ENCODE measurements at places on chromosomes 3 and 15.
A peak's percentile ranks its signal among the peaks of the same experiment; 100 is the strongest.

DNA sequence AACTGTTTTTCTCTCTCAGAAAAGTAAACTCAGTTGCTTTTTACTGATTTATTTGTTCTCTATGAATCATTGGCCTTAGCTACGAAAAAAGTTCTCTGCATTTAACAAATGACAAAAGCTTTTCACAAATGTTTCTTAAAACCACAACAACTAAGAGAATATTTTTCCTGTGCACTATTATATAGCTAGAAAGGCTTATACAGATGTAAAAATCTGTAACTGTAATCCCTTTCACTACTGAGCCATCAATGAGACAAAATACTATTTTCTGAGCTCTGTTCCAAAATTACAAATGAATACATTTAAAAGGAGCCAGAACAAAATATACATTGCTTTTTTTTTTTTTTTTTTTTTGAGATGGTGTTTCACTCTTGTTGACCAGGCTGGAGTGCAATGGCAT, 45.6 kb upstream of the PYGO1 start:
- no peak for DNase-seq

GRCh38 chr3:184015381-184016019, 2.2 kb downstream of the ABCC5 start:
- DNase-seq = no peak

GRCh38 chr3:178500631-178501030, 35.6 kb upstream of the KCNMB2 start:
- no peak for DNase-seq

DNA sequence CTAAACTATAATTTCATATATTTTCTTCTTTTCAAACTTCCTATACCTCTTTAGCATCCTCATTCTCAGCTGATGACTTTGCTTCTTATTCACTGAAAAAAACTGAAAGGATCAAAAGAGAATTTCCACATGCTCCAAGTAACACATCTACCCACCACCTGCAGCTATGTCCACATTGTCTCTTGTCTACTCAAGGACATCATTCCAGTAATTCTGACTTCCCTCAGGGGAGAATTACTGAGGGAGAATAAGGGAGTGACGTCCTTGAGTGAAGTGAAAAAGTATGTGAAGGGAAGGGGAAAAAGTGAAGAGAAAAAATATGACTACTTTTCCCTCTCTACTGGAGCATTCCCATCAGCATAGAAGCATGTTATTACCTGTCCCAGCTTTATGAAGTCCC, 32.6 kb downstream of the ETFA start:
- no peak for DNase-seq

- DNase-seq = no peak
These were observed 10.6 kb downstream of the ATP1B3 start for GRCh38 chr3:141887051-141887450.

- no peak for DNase-seq
These were observed 227.4 kb downstream of the UACA start for GRCh38 chr15:70535955-70536338.

DNA sequence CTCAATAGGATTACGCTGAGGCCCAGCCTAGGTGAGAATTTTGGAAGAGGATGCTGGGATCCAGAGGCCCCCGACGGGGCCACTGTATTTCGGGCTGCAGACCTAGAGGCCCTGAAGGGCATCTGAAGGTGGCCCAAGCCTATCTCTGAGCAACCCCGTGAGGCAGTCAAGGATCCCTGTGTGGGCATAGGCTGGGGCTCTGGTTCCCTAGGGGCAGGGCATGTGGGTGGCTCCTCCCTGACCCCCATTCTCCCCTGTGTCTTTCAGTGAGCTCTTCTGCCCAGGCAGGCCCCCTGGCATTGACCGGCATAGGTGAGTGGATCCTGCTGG, 216.0 kb downstream of the SNRPN start:
- no peak for DNase-seq

- peak; percentile 86 for DNase-seq
These were observed 5.2 kb downstream of the LINS1 start for GRCh38 chr15:100596792-100597191.

DNA sequence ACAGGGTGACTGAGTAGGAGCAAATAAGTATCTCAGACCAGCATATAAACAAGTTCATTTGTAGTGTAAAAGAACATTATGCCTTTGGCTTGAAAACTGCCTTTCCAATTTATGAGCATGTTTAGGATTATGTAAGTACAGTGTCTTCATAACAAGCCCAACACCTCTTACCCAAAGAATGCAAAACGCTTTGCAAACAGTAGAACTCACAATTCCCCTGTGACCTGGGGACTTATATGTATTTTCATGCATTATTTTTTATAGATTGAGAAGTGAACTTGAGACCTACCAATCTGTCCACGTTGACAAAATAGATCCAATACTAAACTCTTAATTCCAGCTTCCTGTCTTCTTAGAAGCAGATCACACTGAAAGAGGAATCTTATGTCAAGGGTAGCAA, 202.1 kb downstream of the TP63 start:
- no peak for DNase-seq

DNA sequence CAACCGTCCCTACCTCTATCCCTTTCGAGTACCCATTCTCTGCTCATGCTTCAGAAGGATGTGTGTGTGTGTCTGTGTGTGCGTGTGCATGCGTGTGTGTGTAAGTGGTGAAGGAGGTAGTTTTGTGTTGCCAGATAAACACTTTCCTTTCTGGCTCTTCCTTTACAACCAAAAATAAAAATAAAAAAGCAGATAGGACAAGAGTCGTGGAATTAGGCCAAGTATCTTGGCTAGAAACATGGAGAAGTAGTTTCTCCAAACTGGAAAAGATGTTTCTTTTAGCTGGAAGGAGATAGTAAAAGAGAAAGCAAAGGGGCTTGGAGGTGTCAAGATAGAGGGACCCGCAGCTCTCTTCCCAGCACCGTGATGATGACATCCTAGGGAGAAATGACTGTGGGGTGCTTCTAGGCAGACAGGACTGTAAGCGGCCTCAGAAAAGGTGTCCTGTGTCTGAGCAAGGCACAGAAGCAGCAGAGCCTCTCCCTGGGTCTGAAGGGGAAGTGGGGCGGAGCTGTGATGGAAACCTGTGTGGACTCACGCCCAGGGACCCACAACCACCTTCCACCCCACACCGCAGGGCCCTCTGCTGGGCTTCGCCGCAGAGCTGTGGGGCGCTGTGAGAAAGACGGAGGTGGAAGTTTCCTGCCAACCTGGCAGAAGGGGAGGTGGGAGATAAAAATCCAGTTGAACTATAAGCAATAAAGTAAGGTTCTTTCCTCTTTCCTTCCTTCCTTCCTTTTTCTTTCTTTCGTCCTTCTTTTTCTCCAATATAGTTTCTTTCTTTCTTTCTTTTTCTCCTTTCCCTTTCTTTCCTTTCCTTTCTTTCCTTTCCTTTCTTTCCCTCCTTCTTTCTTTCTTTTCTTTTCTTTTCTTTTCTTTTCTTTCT, 35.3 kb downstream of the MUC20 start:
- DNase-seq = no peak

DNA sequence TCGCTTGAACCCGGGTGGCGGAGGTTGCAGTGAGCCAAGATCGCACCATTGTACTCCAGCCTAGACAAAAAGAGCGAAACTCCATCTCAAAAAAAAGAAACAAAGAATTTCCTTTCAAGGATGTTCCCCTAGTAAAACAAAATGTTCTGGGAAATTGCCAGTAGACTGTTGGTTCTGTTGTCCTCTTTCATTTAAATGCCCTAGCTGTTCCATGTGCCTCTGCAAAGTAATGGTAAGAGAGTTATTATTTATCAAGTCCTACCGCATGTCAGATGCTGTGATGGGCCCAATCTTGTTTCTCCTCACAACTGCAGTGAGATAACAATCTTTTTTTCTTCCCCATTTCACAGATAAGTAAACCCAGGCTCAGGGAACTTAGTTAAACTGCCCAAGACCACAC, 254.3 kb upstream of the TPM1 start:
- DNase-seq = no peak

DNA sequence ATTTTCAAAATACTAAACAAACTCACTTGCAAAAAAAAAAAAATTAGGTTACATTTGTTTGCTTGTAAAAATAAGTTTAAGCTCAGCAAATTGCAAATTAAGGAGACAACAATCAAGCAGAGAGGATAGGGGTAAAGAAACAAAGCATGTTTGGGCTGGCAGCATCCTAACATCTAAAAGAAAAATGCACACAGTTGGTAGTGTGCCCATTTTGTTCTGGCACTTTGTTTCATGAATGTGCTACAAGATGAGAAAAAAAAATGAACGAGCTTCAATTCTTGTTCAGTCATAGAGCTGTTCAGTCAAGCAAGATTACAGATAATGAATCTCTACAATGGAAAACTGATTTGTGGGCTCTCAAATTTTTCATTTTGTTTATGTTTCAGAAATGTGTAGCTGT, 17.7 kb upstream of the ZBBX start:
- DNase-seq = no peak

DNA sequence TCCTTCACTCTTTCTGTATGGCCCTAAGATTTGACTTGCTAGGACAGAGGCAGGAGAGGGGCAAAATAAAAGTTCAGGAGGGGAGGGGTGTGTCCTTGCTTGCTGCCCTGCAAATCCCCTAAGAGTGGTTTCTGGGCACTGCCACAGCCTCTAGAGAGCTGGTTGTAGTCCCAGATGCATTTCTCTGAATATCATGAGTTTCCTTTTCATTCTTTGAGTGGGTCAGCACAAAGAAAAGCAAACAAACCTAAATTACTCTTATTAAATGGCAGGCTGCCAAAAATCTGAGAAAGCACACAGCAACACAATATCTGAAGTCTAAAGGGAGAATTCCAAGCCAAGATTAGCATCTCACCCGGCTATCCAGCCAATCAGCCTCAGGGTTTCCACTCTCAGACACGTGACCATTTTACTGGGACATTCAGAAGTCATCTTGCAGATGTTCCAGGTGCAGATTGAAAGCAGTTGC, 919.3 kb downstream of the TUSC7 start:
- no peak for DNase-seq

DNA sequence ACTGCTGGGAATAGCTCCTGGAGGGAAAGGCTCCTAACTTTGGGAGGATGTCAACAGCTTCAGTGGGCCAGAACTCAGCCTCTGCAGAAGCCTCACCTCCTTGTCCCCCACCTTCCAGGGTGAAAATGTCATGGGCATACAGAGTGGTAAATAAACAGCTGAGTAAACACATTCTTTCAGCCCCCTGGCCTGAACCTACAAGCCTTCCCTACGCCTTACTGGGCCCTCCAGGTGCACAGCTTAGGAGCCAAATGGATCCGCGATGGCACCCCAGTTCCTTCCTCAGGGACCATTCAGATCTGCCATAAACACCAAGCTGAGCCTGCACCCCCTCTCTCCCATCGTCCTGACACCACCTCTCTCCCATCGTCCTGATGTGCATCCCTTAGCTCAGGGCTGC, 126.2 kb upstream of the IGF1R start:
- no peak for DNase-seq

GRCh38 chr3:110887176-110887575, 184.4 kb upstream of the NECTIN3 start:
- no peak for DNase-seq

DNA sequence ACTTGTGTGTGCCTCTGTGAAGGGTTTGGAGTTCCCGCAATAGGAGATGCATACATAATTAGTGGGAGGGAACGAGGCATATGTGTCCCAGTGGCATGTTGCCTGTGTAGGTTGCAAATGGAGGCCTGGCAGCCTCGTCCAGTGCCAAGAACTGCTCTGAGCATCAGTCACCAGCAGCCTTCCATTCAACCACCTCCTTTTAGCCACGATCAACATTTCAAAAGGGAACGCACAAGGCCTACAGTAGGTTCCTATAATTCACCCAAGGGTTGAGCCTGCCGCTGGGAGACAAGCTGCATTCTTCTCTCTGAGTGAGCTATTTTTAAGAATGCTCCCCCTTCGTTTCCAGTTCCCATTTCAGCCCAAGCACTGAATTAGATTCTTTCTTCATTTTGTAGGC, 78.8 kb upstream of the CTNNB1 start:
- no peak for DNase-seq

DNA sequence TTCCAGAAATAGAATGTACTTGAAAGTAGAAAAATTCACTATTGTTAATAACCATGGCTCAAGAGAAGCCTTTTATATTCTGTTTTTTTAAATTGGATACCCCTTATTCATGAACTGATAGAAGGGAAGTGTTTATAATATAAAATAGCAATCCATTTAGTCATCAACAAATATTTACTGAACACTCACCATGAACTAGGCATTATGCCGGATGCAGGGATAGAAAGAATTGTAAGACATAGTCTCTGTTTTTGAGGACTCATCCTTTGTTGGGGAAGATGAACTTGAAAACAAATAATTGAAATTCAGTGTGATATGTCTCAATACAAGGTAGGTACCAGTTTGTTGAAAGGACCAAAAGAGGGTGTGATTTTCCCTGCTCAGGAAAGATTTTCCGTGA, 160.9 kb upstream of the SATB1 start:
- DNase-seq = no peak

GRCh38 chr15:51935466-51936104, 36.0 kb downstream of the LEO1 start:
- no peak for DNase-seq

GRCh38 chr3:188230962-188231361, 77.0 kb downstream of the LPP start:
- DNase-seq = no peak

- DNase-seq = no peak
These were observed 1099.5 kb downstream of the ROBO1 start for GRCh38 chr3:78668302-78668701.

DNA sequence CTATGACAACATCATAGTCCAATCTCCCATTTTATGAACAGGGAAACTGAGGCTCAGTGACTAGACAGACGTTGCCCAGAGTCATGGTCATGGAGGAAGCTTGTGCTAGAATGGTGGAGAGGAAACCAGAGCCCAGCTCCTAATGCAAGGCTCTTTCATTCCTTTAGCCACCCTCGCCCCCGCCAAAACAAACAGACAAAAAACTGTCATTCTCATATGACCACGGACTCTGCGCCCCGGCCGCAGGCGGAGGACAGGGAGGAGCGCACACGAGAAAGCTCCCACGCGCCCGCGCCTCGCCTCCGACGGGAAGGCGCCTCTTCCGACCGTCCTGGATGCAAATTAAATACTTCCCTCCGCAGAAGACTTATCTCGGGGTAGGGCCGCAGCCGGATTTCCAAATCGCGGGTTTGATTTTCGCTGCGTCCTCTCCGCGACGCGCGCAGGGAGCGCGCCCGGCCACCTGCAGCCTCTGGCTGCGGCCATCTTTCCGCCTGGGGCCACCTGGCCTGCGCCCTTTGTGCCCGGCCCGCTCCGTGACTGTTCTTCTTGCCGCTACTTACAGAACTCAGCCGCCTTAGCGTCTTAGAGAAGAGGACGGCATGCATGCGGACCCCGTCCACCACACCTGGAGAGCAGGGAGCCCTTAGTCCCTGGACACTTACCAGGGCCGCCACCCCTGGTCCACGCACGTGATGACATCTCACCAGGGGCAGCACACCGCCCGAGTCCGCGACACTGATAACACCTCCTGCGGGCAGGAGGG, 670 bp upstream of the ATP13A3 start:
- peak; percentile 10 for DNase-seq

DNA sequence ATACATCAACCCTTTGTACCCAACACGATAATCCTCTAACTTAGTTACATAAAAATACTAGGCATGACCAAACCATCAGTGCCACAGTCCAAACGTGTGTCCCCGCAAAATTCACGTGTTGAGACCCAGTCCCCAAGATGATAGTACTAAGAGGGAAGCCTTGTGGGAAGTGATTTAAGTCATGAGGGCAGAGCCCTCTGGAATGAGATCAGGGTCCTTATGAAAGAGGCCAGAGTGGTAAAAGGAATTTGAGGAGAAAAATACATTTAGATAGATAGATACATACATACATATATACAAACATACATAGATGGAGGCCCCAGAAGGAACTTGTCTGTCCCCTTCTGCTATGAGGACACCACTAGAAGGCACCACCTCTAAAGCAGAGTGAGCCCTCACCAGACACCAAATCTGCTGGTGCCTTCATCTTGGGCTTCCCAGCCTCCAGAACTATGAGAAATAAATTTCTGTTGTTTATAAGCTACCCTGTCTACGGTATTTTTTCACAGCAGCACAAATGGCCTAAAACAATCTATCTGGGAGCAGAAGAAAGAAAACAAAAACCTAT, 8.0 kb downstream of the TBC1D2B start:
- DNase-seq = no peak

All from CD8-positive, alpha-beta memory T cell (primary cell).